Occipital lobe (tissue), 3 donors: ENCODE measurements at places on chromosomes 4 and X. TPM values are rescaled to one million over a fixed set of nuclear protein-coding genes. Genes with fewer than 3 reads are reported as not detected.

The HSD17B13 gene
- total RNA-seq, result 0.47 TPM

The MAGEB10 gene
- total RNA-seq, result not detected

The VGLL1 gene
- total RNA-seq, result not detected

The ADH6 gene
- total RNA-seq, result not detected

The HS6ST2 gene
- total RNA-seq, result 5.0 TPM

DNA sequence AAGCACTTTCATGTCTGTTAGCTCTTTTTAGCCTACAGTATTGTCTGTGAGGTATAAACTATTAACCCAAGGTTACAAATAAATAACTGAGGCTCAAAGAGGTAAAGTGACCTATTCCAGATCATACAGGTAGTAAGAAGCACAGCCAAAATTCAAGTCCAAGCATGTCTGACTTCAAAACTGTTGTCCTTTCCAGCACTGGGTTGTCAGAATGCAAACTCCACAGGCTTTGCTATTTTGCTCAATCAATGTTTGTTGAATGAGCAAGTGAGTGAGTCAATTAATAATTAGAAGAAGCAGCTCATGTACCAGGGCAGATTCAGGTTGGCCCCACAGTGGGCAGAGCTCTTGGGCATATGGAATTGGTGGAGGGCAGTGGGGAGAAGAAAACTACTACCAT is 134.1 kb upstream of the ARHGEF9 start:
- no peak for DNase-seq

DNA sequence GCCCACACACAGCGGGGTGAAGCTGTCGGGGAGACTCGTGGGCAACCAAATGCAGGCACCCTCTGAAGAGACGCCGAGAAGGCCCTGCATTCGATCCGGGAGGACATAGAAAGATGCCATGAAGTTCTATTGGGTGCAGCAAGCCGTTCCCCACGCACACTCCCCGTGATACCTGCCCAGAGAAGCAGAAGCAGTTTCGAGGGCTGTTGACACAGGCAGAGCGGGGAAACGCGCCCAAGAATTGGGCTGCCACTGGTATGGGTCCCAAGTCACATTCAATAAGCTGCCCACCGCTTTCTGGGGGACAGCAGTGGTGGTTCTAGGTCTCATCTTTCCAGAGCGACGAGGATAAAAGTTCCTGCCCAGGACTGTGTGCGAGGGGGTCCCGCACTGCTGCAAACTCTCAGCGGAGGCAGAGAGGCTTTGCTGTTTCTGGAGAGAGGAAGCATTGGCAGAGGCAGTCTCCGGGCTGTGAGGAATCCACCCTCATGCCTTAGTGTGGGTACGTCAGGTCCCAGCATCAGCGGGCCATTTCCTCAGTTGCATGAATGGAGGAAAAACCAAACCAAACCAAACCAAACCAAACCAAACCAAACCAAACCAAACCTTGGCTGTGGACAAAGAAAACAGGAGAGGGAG is 10.1 kb downstream of the PITX2 start:
- DNase-seq, result no peak

- no peak for DNase-seq
Measured at GRCh38 chrX:65772842-65773241, 105.4 kb downstream of the MSN start.

- DNase-seq, result no peak
Measured at GRCh38 chrX:19869193-19869592, 18.2 kb downstream of the SH3KBP1 start.

GRCh38 chr4:124092101-124092500 is 620.4 kb downstream of the ANKRD50 start:
- DNase-seq, result no peak

- DNase-seq, result no peak
Measured at GRCh38 chrX:129984111-129984958, 1.9 kb downstream of the BCORL1 start.

- DNase-seq, result no peak
Measured at GRCh38 chr4:38017609-38018008, 57.4 kb downstream of the PTTG2 start.

GRCh38 chrX:122790376-122791095 is 393.5 kb upstream of the GRIA3 start:
- no peak for DNase-seq

GRCh38 chr4:188783606-188784160 is 644.4 kb downstream of the TRIML1 start:
- DNase-seq, result no peak
